ENCODE measurements at places on chromosomes 2 and 18. TPM values are rescaled to one million over a fixed set of nuclear protein-coding genes. Genes with fewer than 3 reads are reported as not detected.

KCNG2 gene
- total RNA-seq: not detected

COX7A2L gene
- 151 TPM for total RNA-seq

BBS5 gene
- 9.4 TPM for total RNA-seq

CTLA4 gene
- 0.49 TPM for total RNA-seq

CHRNA1 gene
- not detected for total RNA-seq

SMYD1 gene
- total RNA-seq: 8.6 TPM

MC2R gene
- total RNA-seq: not detected

USP40 gene
- total RNA-seq: 30.5 TPM

KCNF1 gene
- 1.1 TPM for total RNA-seq

LHCGR gene
- total RNA-seq: not detected

ZNF142 gene
- 16.9 TPM for total RNA-seq

SMCHD1 gene
- 87.1 TPM for total RNA-seq

TRIM43 gene
- total RNA-seq: not detected

AQP4 gene
- 1.8 TPM for total RNA-seq

- no peaks in the 10 kb centered on the region for H3K27me3 ChIP-seq
- DNase-seq: no peak
- no peak overlapping the region for H3K27ac ChIP-seq
- no peaks in the 10 kb centered on the region for H3K4me1 ChIP-seq
- H3K4me3 ChIP-seq: no peak overlapping the region
These were observed 215.0 kb upstream of the SP5 start for GRCh38 chr2:170500104-170500503.

GRCh38 chr2:21451403-21451802, 327.6 kb downstream of the TDRD15 start:
- no peaks in the 10 kb centered on the region for H3K36me3 ChIP-seq
- no peak for DNase-seq
- no peaks in the 10 kb centered on the region for H3K27me3 ChIP-seq
- no peak overlapping the region for H3K27ac ChIP-seq
- no peaks in the 10 kb centered on the region for H3K4me1 ChIP-seq
- H3K4me3 ChIP-seq: no peak overlapping the region

- H3K4me1 ChIP-seq: peaks cover 5% of the 10 kb centered on the region
- H3K36me3 ChIP-seq: no peaks in the 10 kb centered on the region
- H3K4me3 ChIP-seq: no peak overlapping the region
- H3K27me3 ChIP-seq: no peaks in the 10 kb centered on the region
These were observed 224.1 kb downstream of the PHLPP1 start for GRCh38 chr18:62939433-62939832.

DNA sequence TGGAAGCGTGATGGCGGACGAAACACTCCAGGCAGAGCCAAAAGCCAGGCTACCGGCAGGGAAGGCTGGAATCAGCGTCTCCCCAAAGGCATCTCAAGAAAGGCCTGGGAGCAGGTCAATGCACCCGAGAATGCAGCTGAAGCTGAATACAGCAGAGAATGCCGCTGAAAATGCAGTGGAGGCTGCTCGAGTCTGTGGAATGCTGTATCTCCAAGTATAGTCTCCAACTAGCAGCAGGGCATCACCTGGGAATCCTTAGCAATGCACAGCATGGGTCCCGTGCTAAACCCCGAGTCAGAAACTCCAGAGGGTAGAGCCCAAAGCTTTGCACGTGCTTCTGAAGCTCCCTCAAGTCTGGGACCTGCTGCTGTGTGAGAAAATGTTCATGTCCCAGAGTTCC, 191.1 kb upstream of the ALKAL2 start:
- no peak for DNase-seq
- no peaks in the 10 kb centered on the region for H3K27me3 ChIP-seq
- no peaks in the 10 kb centered on the region for H3K36me3 ChIP-seq
- no peaks in the 10 kb centered on the region for H3K4me1 ChIP-seq

GRCh38 chr2:106882673-106883072, 3.3 kb downstream of the ST6GAL2 start:
- H3K27me3 ChIP-seq: peaks cover 2% of the 10 kb centered on the region
- H3K4me1 ChIP-seq: peaks cover 28% of the 10 kb centered on the region
- H3K36me3 ChIP-seq: no peaks in the 10 kb centered on the region
- no peak overlapping the region for H3K27ac ChIP-seq

DNA sequence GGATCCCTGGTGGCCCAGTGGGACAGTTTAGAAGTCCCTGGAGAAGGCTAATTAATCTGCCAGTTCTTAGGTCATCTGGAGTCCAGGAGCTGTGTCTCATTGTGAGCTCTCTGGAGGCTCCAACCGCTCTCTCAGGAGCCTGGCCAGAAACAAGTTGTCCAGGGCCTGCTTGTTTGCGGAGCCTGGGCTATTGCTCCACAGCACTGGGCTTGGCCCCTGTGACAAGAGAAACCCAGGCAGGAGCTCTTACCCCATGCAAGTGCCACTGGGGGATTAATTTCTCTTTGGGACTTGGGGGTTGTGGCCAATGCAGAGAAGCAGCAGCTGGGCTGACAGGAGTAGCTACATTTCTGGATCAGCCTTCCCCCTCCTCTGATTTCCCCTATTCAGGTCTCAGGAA, 24.5 kb upstream of the TNP1 start:
- peaks cover 26% of the 10 kb centered on the region for H3K4me1 ChIP-seq
- H3K27me3 ChIP-seq: no peaks in the 10 kb centered on the region
- H3K27ac ChIP-seq: peak overlapping the region; percentile 27
- no peak overlapping the region for H3K4me3 ChIP-seq
- DNase-seq: no peak

GRCh38 chr2:175049661-175050060, 44.5 kb upstream of the CHN1 start:
- DNase-seq: no peak
- H3K4me1 ChIP-seq: no peaks in the 10 kb centered on the region
- H3K36me3 ChIP-seq: no peaks in the 10 kb centered on the region
- no peaks in the 10 kb centered on the region for H3K27me3 ChIP-seq

DNA sequence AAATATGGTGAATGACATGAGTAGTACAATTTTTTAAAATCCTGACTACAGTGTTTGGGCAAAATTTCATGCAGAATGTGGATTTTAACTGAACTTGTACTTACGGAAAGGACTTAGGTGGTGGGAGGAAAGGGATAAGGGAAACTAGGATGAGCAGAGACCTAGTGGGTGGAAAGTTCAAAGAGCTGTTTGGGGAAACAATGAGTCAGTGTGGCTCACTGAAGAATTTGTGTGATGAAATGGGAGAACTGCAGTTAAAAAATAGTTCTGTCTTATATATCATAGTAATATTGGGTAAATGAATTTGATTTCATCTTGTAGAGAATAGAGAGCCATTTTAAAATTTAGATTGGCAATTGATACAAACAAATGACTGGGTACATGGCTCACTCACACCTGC, 220.1 kb upstream of the CTAGE1 start:
- H3K36me3 ChIP-seq: no peaks in the 10 kb centered on the region
- H3K27ac ChIP-seq: no peak overlapping the region

DNA sequence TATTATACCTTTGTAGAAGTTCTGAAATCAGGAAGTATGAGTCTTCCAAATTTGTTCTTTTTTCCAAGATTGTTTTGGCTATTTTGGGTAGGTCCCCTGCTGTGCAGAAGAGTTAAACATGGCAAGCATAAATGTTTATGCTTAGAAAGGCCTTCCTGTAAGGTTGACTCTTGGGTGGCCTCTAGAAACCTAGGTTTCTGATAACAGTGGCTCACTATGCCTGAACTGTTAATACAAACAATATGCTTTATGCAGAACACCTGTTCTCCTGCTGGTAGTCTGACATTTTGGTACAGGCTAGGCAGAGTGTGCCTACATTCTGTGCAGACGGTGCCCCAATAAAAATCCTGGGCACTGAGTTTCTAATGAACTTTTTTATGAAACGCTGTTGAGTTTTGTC, 10.1 kb downstream of the PTPN18 start:
- H3K4me1 ChIP-seq: no peaks in the 10 kb centered on the region
- H3K27ac ChIP-seq: no peak overlapping the region
- no peak for DNase-seq
- H3K27me3 ChIP-seq: no peaks in the 10 kb centered on the region
- H3K4me3 ChIP-seq: no peak overlapping the region
- no peaks in the 10 kb centered on the region for H3K36me3 ChIP-seq

DNA sequence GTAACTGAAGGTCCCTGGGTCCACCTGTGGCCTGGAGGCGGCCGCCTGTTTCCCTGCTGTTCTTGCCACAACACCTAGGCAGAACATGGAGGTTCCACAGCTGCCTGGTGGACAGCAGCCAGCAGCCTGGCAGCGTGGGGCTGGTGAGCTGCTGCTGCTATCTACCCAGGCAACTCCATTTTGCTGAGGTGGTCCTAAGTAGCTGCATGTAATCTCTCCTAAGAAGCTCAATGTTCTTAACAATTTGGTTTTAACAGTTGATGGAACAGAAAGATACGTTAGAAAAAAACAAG, 66.7 kb downstream of the NDUFA10 start:
- no peaks in the 10 kb centered on the region for H3K36me3 ChIP-seq
- H3K27ac ChIP-seq: peak overlapping the region; percentile 61
- H3K27me3 ChIP-seq: no peaks in the 10 kb centered on the region
- DNase-seq: peak; percentile 49

GRCh38 chr18:6943143-6943542, 174.5 kb downstream of the LAMA1 start:
- no peak overlapping the region for H3K4me3 ChIP-seq
- no peaks in the 10 kb centered on the region for H3K36me3 ChIP-seq
- H3K27ac ChIP-seq: no peak overlapping the region

DNA sequence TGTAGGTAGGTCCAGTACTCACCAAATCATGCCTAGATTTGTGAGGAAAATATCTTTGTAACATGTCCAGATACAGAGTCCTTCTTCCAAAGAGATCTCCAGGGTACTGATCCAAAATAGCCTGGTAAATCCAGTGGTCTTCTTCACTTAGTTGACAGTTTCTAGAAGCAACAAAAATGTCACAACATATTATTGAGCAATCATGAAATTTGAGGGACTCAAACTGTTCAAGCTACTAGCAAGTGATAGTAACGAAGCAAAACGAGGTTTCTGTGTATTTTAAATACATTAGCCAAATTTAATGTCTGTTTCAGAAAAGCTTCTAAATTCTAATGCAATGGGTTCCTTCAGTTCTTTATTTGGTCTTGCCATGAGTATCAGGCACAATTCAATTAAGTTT, 142.8 kb downstream of the CCDC148 start:
- H3K27ac ChIP-seq: no peak overlapping the region
- DNase-seq: no peak
- H3K36me3 ChIP-seq: no peaks in the 10 kb centered on the region
- H3K27me3 ChIP-seq: no peaks in the 10 kb centered on the region
- H3K4me3 ChIP-seq: no peak overlapping the region

- no peak overlapping the region for H3K27ac ChIP-seq
- no peak overlapping the region for H3K4me3 ChIP-seq
- no peaks in the 10 kb centered on the region for H3K36me3 ChIP-seq
- no peaks in the 10 kb centered on the region for H3K27me3 ChIP-seq
- H3K4me1 ChIP-seq: no peaks in the 10 kb centered on the region
- DNase-seq: no peak
These were observed 318.8 kb downstream of the ZEB2 start for GRCh38 chr2:144201126-144201525.

DNA sequence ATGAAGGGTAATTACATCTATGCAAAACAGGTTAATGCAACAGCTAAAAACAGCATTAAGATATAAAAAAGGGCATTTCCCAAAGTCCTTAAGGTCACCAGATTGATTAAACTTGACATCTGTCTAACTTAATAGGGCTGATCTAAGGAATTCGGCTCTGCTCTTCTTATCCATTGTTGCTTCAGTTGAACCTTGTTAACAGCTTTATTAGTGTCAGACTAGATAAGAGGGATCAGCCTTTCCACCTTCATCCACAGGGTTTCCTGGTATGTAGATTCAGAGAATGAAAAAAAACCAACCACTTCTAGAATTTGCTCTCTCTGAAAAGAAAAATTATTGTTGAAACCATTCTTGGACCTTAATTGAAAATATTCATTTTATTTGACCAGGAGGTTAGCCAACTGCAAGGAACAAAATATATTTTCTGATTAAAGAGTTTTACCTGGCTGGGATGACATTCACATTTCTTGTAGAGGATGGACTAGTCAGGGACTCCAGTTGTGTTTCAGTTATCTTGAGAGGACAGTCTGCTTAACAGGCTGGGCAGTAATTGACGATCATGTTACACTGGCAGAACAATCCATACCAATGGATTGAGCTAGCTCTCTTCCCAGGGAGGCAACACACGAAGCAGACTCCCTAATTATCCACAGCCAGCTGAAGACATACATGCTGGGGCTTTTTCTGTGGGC, 357.4 kb upstream of the ACVR2A start:
- H3K4me1 ChIP-seq: no peaks in the 10 kb centered on the region
- H3K27me3 ChIP-seq: no peaks in the 10 kb centered on the region

- H3K27me3 ChIP-seq: no peaks in the 10 kb centered on the region
- H3K27ac ChIP-seq: no peak overlapping the region
- H3K4me3 ChIP-seq: no peak overlapping the region
- H3K4me1 ChIP-seq: no peaks in the 10 kb centered on the region
These were observed 102.9 kb downstream of the ETAA1 start for GRCh38 chr2:67499989-67500388.

DNA sequence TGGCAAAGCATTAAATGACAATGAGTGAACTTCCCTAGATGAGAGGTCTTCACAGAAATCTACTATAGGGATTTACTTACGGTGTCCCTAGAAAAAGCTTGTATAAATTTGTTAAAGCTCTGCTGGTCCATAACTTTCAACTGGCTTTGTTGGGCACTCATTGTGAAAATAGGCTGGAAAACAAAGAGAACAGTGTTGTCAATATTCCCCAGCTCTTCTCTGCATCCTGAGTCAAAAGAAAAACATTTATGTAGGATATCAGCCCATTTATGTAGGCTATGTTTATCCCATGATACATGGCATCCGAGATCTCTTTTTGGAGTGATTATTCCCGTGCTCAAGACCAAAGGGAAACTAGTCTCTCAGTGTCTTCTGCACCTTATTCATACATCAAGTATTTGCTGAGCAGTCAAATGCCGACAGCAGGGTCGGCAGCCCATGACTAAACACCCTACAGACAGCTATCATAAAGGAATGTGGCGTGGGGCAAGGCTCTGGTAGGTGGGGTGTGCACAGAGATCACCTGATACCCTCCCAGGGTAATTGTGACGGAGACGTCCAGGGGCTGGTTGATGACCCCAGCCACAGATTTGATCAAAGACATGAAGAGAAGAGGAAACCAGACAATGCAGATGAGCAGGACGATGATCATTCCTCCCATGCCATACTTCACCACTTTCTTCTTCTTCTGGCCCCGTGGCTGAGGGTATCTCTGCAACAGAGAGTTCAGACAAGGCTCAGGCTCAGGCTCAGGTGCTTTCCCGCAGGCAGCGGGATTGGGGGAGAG, 155.9 kb downstream of the NAPG start:
- no peaks in the 10 kb centered on the region for H3K4me1 ChIP-seq
- H3K36me3 ChIP-seq: no peaks in the 10 kb centered on the region
- no peak overlapping the region for H3K4me3 ChIP-seq
- no peak overlapping the region for H3K27ac ChIP-seq
- DNase-seq: no peak

GRCh38 chr2:239831861-239832489, 193.2 kb downstream of the NDUFA10 start:
- DNase-seq: no peak
- no peak overlapping the region for H3K27ac ChIP-seq
- no peak overlapping the region for H3K4me3 ChIP-seq
- peaks cover 19% of the 10 kb centered on the region for H3K4me1 ChIP-seq
- H3K36me3 ChIP-seq: no peaks in the 10 kb centered on the region

DNA sequence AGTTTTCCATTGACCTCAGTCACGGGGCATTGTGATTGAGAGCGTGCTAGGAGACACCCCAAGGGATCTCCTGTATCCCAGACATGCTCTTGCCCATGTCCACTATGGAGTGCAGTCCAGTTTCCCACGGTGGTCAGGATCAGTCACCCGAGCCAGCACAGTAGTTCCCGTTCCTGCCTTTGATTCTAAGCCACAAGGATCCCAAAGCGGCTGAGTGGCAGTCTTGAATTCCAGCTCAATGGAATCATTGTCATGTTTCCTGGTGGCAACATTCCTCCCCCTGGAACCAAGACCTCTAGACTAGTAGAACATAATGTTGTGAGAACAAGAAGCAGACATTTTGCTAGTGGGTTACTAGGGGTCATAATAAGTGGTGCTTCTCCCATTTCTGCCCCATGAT, 154.3 kb downstream of the SEPTIN10 start:
- no peaks in the 10 kb centered on the region for H3K36me3 ChIP-seq
- H3K4me3 ChIP-seq: no peak overlapping the region
